ENCODE measurements at places on chromosomes 16 and 17.
A peak's percentile ranks its signal among the peaks of the same experiment; 100 is the strongest.

DNA sequence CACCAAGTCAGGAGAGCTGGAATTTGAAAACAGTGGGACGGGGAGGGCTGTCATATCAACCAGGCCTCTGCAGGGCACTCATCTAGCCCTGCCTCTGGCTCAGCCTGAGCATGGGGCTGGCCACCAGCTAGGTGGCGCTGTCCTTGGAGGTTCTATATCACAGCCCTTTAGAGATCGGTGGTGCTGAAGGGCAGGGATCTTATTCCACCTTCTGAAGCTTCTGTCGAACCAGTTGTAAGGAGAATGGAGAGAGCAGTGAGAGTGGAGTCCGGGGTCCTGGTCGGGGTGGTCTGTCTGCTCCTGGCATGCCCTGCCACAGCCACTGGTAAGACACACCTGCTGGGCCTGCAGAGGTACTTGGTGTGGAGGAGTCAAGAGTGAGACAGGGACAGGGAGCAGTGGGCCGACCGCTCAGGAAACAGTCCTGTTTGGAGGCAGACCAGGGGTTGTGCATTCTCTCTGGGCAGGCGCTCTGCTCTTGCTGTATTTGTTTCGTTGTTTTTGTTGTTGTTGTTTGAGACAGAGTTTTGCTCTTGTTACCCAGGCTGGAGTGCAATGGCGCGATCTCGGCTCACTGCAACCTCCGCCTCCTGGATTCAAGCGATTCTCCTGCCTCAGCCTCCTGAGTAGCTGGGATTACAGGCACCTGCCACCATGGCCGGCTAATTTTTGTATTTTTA lies at the start of gene CES3:
TSS of gene CES3 (plus strand) at position 202 of the 680 bp plus-strand sequence. CDS start at position 244, 42 bp downstream.
- no peak within 1 kb of the TSS for H3K27ac ChIP-seq
- no peaks in the 10 kb centered on the region for H3K27me3 ChIP-seq
- no peaks in the 10 kb centered on the region for H3K36me3 ChIP-seq
- H3K4me3 ChIP-seq = no peak within 1 kb of the TSS
- H3K4me1 ChIP-seq = peaks cover 19% of the 10 kb centered on the region

DNA sequence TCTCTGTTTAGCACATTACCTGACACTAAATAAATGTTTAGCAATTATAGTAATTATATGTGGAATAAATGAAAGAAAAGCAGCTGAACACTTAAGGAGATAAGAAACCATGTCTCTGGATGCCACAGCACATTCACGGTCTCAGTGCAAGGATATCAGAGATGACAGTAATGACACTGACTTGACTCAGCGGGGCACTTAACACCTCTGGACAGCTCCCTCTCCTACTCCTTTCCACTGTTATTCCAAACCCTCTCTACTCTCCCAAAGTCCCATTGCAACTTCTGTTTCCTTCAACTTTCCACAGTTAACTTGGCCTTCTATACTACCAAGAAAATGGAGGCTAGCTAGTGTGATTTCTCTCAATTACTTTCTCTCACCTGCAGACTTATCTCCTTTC lies 93.0 kb upstream of the CORO6 start:
- no peak overlapping the region for H3K27ac ChIP-seq
- DNase-seq = no peak
- no peaks in the 10 kb centered on the region for H3K4me1 ChIP-seq
- no peaks in the 10 kb centered on the region for H3K36me3 ChIP-seq
- H3K27me3 ChIP-seq = no peaks in the 10 kb centered on the region
- H3K4me3 ChIP-seq = no peak overlapping the region

GRCh38 chr16:75491876-75492275 lies 3.4 kb downstream of the CHST6 start:
- no peak overlapping the region for H3K27ac ChIP-seq
- no peak overlapping the region for H3K4me3 ChIP-seq
- peaks cover 13% of the 10 kb centered on the region for H3K4me1 ChIP-seq
- H3K27me3 ChIP-seq = peaks cover 3% of the 10 kb centered on the region
- DNase-seq = no peak

DNA sequence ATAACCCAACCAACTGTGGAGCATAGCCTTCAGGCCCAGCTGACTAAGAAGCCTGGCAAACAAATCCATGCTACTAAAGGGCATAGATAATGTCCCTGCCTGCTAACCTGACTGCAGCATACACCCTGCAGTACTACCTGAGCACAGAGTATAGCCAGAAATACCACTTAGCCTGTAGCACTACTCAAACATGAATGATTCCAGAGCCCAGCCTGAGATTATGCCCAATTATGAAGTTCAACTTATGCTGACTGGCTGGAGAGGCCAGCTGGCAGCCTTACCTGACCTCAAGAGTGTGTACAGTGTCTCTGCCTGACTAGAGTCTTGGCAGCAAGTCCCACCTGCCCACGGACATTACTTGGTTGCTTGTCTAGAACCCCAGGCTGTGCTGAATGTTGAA lies 1265.3 kb downstream of the CDH11 start:
- no peaks in the 10 kb centered on the region for H3K4me1 ChIP-seq
- no peak overlapping the region for H3K4me3 ChIP-seq
- DNase-seq = peak; percentile 11
- no peaks in the 10 kb centered on the region for H3K36me3 ChIP-seq
- H3K27ac ChIP-seq = no peak overlapping the region

DNA sequence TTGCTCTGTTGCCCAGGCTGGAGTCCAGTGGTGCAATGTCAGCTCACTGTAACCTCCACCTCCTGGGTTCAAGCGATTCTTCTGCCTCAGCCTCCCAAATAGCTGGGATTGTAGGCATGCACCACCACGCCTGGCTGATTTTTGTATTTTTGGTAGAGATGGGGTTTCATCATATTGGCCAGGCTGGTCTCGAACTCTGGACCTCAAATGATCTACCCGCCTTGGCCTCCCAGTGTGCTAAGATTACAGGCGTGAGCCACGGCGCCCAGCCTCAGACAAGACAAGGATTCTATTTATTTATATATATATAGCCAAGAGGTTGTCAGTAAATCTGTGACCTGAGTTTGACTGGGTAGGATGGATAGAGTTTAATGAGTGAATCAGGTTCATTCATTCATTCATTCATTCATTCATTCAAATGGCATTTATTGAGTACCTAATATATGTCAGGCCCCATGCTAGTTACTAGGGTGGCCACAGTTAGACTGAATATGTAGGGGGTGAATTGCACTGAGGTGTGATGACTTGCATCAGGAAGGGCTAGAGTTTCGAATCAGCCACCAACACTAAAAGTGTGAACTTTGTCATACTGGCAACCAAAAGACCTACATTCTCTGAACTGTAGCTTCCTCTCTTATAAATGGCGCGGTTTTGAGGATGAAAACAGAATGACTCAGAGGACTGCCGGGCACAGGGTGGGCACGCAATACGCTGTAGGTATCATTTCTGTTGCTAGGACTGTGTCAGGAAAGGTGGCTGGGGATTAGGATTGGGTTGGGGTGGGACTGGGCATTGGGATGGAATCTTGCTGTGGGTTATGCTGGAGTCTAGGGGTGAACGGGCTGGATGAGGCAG lies 37.8 kb downstream of the ITGAE start:
- H3K27me3 ChIP-seq = no peaks in the 10 kb centered on the region
- H3K4me1 ChIP-seq = no peaks in the 10 kb centered on the region
- DNase-seq = no peak
- H3K27ac ChIP-seq = no peak overlapping the region
- H3K36me3 ChIP-seq = no peaks in the 10 kb centered on the region

- no peaks in the 10 kb centered on the region for H3K36me3 ChIP-seq
- H3K27ac ChIP-seq = no peak overlapping the region
- no peaks in the 10 kb centered on the region for H3K27me3 ChIP-seq
- H3K4me3 ChIP-seq = no peak overlapping the region
- H3K4me1 ChIP-seq = peaks cover 36% of the 10 kb centered on the region
- no peak for DNase-seq
Observed at GRCh38 chr17:44983563-44983962, 15.5 kb upstream of the C1QL1 start.

GRCh38 chr17:70629902-70630301 lies 460.6 kb downstream of the KCNJ2 start:
- DNase-seq = no peak
- H3K4me1 ChIP-seq = no peaks in the 10 kb centered on the region
- no peaks in the 10 kb centered on the region for H3K36me3 ChIP-seq
- H3K4me3 ChIP-seq = no peak overlapping the region
- H3K27me3 ChIP-seq = no peaks in the 10 kb centered on the region
- no peak overlapping the region for H3K27ac ChIP-seq

DNA sequence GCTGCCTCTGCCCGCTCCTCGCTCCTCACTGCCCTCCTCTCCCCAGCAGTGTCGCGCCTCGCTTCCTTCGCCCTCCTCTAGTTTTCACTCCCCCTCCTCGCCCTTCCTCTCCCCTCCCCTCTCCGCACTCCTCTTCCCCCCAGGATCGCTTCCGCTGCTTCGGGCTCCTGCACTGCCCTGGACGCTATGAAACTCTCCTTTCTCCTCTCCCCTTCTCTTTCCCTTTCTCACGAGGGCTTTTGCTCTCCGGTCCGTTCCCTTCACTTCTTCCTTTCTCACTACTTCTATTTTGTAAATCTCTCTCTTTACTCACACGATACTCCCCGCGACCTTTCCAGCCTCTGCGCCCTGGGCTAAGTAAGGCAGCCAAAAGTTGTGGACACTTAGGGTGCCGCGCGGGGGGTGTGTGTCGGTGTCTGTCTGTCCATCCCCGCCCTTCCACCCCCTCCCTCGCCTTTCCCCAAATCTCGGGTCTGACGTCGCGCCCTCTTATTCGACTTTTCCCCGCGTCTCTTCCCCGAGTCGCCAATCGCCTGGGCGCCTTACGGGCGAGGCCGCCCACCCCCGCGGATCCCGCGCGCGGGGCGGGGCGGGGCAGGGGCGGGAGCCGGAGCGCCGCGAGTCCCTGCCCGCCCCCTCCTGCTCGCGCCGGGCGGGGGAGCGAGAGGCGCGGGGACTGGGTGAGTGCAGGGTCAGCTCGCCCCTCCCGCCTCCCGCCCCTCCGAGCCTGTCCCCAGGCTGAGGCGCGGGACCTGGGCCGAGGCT lies at the start of gene IRX3:
TSS of gene IRX3 (minus strand) at position 422 of the 765 bp plus-strand sequence. CDS start 737 bp downstream, outside the sequence.
- no peak within 1 kb of the TSS for H3K4me3 ChIP-seq
- peak within 1 kb of the TSS; percentile 78 for H3K27ac ChIP-seq
- H3K27me3 ChIP-seq = peaks cover 39% of the 10 kb centered on the region

GRCh38 chr17:66799849-66800537 lies 34.9 kb upstream of the CACNG5 start:
- H3K36me3 ChIP-seq = no peaks in the 10 kb centered on the region
- no peak overlapping the region for H3K4me3 ChIP-seq
- no peak overlapping the region for H3K27ac ChIP-seq
- no peaks in the 10 kb centered on the region for H3K27me3 ChIP-seq

- H3K27me3 ChIP-seq = no peaks in the 10 kb centered on the region
- H3K4me1 ChIP-seq = no peaks in the 10 kb centered on the region
- no peak for DNase-seq
- no peak overlapping the region for H3K27ac ChIP-seq
Observed at GRCh38 chr17:80294210-80294609, 33.6 kb downstream of the RNF213 start.

GRCh38 chr16:1309888-1310831 lies 724 bp downstream of the UBE2I start:
- peak overlapping the region; percentile 99 for H3K27ac ChIP-seq
- peaks cover 28% of the 10 kb centered on the region for H3K4me1 ChIP-seq
- H3K27me3 ChIP-seq = no peaks in the 10 kb centered on the region
- peaks cover 10% of the 10 kb centered on the region for H3K36me3 ChIP-seq

DNA sequence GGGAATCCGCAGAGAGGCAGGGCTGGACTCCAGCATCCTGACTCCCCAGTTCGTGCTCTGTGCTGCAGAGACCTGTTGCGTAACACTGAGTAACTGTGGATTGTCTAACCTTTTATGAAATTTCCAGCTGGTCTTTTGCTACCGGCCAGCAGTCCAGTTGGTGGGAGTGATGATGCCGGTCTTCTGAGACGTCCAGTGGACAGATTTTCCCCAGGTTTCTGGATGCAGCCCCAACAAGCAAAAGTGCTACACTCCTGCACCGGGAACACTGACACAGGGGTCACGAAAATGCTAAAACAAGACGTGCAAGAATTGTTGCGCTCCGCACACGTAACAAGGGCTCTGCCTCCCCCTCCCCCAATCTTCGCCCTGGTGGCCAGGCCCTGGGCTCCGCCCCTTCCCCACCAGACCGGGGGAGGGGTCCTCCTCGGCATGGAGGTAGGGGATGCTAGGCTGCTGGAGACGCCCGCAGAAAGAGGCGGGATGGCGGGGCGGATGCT lies 701 bp upstream of the MRC2 start:
- H3K27me3 ChIP-seq = no peaks in the 10 kb centered on the region
- H3K36me3 ChIP-seq = no peaks in the 10 kb centered on the region
- no peak overlapping the region for H3K4me3 ChIP-seq
- H3K4me1 ChIP-seq = peaks cover 21% of the 10 kb centered on the region

DNA sequence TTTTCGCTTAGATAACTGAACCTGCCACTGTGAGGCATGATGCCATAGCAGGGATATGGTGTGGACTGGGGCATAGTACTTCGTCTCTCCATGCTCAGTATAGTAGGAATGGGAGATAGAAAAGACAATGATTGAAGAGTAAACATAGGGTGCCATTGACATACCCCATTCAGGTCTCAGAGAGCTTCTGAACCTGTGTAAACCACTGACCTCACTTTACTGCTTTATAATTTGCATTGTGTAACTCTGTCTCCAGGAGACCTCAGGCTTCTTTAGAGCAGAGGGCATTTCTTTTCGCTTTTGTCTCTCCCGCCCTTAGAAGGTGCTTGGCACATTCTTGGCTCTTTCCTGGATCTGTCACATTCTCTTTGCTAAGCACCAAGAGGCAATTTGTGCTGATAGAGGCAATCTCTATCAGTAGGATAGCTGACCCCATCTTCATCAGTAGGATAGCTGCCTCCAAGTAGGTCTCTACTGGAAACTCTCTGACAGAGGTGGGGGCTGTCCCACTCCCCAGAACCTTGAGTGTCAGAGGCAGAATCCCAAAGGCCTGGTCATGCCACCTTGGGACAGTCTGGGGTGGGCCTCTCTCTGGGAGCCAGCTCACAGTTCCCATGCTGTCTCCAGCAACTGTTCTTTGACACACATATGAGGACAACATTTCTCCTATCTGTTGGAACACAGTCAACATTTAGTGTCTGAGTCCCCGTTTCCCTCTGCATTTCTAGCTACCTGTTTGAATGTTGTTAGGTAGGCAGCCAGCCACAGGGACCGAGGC lies 181.9 kb downstream of the UTP18 start:
- H3K27ac ChIP-seq = no peak overlapping the region
- no peaks in the 10 kb centered on the region for H3K4me1 ChIP-seq
- DNase-seq = no peak
- no peaks in the 10 kb centered on the region for H3K36me3 ChIP-seq
- H3K4me3 ChIP-seq = no peak overlapping the region
- H3K27me3 ChIP-seq = no peaks in the 10 kb centered on the region

DNA sequence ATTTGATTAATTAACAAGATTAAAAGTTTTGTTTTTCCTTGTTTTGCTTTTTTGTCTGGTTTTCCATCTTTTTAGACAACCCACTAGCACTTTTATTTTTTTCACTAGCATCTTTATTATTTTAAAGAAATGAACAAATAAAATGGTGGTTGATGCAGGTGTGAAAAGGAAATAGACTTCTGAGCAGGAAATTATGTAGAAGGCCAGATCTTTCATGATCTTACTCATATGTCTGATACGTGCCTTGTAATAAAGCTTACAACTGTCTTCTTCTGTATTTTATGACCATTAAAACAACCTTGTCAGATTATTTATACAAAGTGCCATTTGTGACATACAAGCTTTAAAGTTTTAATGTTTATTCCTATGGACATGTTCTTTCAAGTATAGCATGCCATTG lies 6.3 kb downstream of the SLFN12L start:
- H3K4me3 ChIP-seq = no peak overlapping the region
- no peak overlapping the region for H3K27ac ChIP-seq
- DNase-seq = no peak
- no peaks in the 10 kb centered on the region for H3K36me3 ChIP-seq
- H3K4me1 ChIP-seq = no peaks in the 10 kb centered on the region

GRCh38 chr16:64307431-64307830 lies 814.4 kb downstream of the CDH11 start:
- no peak for DNase-seq
- H3K27ac ChIP-seq = no peak overlapping the region
- no peaks in the 10 kb centered on the region for H3K27me3 ChIP-seq
- H3K4me3 ChIP-seq = no peak overlapping the region
- H3K36me3 ChIP-seq = no peaks in the 10 kb centered on the region
- H3K4me1 ChIP-seq = no peaks in the 10 kb centered on the region

Measured in body of pancreas (tissue), 4 donors.